NCI-H1105 treated with DMSO at 0.1 percent for 48 hours (cell line): ENCODE measurements at places on chromosomes 4 and X.

GRCh38 chr4:57496697-57497471 is 386.7 kb upstream of the IGFBP7 start:
- no peak for DNase-seq

DNA sequence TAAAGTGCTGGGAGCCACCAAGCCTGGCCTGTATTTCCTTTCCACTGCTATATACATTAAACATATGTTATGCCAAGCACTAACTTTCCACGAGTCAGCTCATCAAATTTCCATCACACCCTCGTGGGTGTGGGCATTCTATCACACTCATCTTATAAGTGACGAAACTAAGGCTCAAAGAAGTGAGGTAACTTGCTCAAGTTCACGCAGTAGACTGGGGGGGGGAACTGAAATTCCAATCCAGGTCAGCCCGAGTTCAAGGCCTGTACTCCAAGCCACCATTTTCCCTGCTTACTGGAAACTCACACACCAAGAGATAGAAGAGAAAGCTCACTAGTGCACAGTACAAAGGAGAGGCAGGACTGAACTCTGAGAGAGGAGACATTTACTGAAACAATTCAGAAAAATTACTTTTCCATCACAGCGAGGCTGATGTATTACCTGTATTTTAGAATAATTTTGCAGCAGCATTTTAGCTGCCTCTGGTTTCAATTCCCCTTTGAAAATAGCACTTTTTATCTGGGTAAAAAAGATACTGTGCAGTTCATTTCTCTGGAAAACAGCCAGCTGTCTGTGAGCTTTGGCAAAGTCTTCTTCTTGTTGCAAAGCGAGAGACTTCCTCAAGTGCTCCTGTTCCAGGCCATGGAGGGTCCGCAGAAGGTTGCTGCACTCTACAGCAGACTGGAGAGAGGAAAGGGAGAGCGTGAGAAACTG is 76.8 kb downstream of the EVC2 start:
- no peak for DNase-seq

DNA sequence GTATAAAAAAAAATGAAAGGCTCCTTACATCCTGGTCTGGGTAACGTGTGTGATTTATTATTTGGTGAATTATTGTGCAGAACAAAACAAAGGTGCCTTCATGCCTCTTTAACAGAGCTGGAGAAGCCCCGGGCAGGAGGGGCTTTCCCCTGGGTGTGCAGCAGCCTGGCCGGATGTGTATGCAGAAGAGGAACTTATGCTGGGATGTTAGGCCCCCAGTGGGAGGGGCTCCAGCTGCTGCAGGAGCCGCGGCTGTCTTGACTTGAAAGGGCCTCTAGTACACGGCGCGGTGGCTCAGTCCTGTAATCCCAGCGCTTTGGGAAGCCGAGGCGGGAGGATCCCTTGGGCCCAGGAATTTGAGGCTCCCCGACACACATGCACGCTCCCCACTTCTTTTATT is 16.0 kb downstream of the CCNQ start:
- DNase-seq: no peak

- no peak for DNase-seq
These were observed 132.8 kb upstream of the MAP9 start for GRCh38 chr4:155509555-155509954.

GRCh38 chrX:76029385-76029784 is 143.5 kb upstream of the PBDC1 start:
- peak; percentile 51 for DNase-seq

GRCh38 chr4:40923316-40924095 is 173.8 kb downstream of the NSUN7 start:
- peak; percentile 77 for DNase-seq

- no peak for DNase-seq
These were observed 121.2 kb downstream of the VEGFC start for GRCh38 chr4:176671532-176671931.

DNA sequence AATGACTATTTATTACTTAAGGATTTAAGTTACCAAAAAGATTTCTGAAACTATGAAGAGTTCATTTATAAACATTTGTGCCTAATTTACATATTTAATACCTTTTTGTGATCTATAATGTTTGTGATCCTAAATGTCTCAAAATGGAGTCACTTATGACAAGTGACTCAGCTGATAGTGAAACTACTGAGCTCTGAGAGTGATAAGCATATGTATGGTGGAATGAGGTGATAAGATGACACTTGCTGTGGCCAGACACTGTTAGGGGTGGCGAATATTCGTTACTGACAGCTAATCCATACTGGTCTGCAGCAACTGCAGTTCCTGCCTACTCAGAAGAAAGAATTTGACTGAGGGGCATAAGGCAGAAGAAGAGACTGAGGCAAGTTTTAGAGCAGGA is 5.5 kb upstream of the NXF3 start:
- DNase-seq: no peak

DNA sequence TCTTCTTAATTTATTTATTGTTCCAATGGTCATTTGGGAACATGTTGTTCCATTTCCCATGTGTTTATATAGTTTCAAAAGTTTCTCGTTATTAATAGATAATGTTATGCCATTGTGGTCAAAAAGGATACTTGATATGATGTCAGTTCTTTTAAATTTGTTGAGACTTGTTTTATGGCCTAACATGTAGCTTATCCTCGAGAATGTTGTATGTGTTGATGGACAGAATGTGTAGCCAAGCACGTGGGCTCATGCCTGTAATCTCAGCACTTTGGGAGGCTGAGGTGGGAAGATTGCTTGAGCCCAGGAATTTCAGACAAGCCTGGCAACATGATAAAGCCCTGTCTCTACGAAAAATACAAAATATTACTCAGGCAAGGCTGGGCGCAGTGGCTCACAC is 168.5 kb upstream of the USP38 start:
- no peak for DNase-seq

- no peak for DNase-seq
These were observed 349.7 kb downstream of the NR3C2 start for GRCh38 chr4:148092316-148093014.

- no peak for DNase-seq
These were observed 2.5 kb downstream of the P2RY8 start for GRCh38 chrX:1534301-1535168.
